ENCODE measurements at places on chromosomes 6 and 20. TPM values are rescaled to one million over a fixed set of nuclear protein-coding genes. Genes with fewer than 3 reads are reported as not detected.

LHFPL5 gene
- not detected for total RNA-seq

MAP3K4 gene
- total RNA-seq, result 28.5 TPM

BHLHE23 gene
- not detected for total RNA-seq

ABHD16B gene
- not detected for total RNA-seq

BMP7 gene
- not detected for total RNA-seq

CTAGE9 gene
- total RNA-seq, result not detected

TSHZ2 gene
- total RNA-seq, result 0.30 TPM

GSTA2 gene
- total RNA-seq, result not detected

ARMC12 gene
- 0.87 TPM for total RNA-seq

TJAP1 gene
- 6.4 TPM for total RNA-seq

EEF1A1 gene
- 26,411 TPM for total RNA-seq

PTK6 gene
- 0.17 TPM for total RNA-seq

ULBP3 gene
- total RNA-seq, result 10.9 TPM

TNXB gene
- total RNA-seq, result not detected

SLC26A8 gene
- not detected for total RNA-seq

PDCD2 gene
- total RNA-seq, result 100 TPM

VSTM2L gene
- total RNA-seq, result 8.0 TPM
